ENCODE measurements at places on chromosomes 1 and 21. TPM values are rescaled to one million over a fixed set of nuclear protein-coding genes. Genes with fewer than 3 reads are reported as not detected.

DNA sequence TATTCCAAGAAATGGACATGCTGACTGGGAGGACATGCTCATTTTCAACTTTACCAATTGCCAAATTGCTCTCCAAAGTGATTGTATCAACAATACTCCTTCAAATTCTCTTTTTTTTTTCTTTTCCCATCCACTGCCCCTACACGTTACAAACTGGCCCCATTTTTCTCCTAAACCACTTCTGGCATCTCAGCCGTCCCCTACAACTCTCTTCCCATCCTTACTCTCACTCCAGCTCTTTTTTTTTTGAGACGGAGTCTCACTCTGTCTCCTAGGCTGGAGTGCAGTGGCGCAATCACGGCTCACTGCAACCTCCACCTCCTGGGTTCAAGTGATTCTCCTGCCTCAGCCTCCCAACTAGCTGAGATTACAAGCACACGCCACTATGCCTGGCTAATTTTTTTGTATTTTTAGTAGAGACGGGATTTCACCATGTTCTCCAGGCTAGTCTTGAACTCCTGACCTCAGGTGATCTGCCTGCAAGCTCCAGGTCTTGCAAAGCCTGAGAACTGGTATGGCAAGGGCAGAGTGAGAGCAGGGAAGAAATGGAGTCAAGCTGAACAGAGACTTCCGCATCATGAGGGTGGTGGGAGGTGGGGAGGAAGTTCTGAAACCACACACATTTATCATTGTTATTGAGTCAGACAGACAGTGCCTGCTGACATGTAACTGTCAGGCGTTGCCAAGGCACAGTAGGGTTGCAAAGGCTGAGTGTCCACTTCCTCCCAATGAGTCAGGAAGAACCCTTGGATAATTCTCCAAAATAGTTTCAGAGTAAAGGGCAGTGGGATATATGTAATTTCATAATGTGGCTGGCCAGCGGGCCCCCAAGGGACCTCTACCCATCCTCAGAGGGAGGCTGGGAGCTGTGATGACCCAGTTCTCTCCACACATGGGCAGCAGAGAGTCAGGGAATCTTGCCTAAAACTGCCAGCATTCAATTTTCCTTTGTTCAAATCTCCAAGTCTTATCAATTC lies 17.4 kb downstream of the CELA3A start:
- no peaks in the 10 kb centered on the region for H3K36me3 ChIP-seq
- H3K27me3 ChIP-seq, result no peaks in the 10 kb centered on the region
- no peaks in the 10 kb centered on the region for H3K4me1 ChIP-seq
- DNase-seq, result peak; percentile 66
- no peak overlapping the region for H3K27ac ChIP-seq

DNA sequence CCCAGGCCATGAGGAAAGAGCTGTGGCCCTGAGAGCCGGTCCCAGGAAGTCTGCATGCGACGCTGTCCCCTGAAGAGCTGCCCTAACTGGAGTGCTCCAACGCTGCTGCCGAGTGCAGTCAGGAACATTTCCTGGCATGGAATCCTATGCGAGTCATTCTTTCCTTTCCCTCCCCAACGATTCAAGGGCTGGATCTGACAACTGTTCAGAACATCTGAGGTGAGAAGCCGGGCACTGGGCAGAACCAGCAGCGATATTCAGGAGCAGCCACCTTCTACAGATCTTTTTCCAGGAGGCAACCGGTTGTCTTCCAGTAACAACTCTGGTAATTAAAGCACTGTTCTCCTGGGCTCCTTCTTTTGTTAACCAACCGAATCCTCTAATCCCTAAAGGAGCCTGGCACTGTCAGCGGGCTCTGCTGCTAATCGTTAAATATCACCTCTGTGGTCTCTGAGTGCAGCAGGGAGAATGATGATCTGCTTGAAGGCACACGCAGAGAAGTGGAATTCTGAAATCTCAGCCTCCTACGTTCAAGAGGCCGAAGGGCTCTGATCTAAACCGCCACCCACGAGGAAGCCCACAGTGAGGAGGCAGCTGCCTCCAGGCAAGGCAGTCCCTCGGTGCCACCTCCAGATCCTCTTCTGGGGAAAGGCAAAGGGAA lies 55.8 kb downstream of the SLC45A1 start:
- H3K36me3 ChIP-seq, result peaks cover 8% of the 10 kb centered on the region
- H3K4me1 ChIP-seq, result no peaks in the 10 kb centered on the region
- peak overlapping the region; percentile 90 for H3K27ac ChIP-seq
- DNase-seq, result peak; percentile 90

DNA sequence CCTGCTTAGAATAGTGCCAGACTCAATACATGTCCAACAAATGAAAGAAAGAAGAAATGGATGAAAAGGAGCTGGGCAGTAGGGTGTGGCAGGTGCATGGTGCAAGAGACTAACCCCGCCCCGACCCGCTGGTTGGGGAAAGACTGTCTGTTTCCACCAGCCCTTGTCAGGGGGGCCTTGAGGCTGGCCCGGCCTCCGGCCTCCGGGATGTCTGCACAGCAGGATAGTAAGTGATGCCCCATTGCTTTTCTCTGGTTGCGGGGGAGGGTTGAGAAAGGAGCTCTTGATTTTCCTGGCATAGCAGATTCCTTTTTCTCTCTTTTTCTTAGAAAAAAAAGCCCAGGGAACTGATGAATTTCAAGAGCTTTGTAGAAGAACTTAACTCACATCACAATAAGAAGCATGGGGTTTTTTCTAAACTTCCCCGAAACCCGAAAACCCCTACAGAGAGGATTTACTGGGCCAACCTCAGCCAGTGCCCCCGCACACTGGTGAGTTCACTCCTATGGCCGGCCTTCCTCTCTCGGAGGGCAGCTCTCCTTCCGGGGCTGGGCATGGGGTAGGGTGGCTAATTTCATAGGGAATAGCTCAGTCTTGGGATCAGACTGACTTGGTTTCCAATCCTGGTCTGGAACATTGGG lies 12.5 kb upstream of the TTC22 start:
- H3K4me1 ChIP-seq, result no peaks in the 10 kb centered on the region
- H3K27ac ChIP-seq, result no peak overlapping the region
- no peaks in the 10 kb centered on the region for H3K27me3 ChIP-seq
- no peak for DNase-seq
- H3K4me3 ChIP-seq, result no peak overlapping the region

The KLHDC7A gene
- total RNA-seq, result not detected

- H3K36me3 ChIP-seq, result no peaks in the 10 kb centered on the region
- no peaks in the 10 kb centered on the region for H3K4me1 ChIP-seq
- H3K27ac ChIP-seq, result no peak overlapping the region
These were observed 82.9 kb downstream of the CENPF start for GRCh38 chr1:214685906-214686305.

The SPATA21 gene
- total RNA-seq, result not detected

- H3K27ac ChIP-seq, result no peak overlapping the region
- peaks cover 14% of the 10 kb centered on the region for H3K36me3 ChIP-seq
- no peak for DNase-seq
- no peaks in the 10 kb centered on the region for H3K4me1 ChIP-seq
- no peak overlapping the region for H3K4me3 ChIP-seq
These were observed 1.4 kb downstream of the ORC1 start for GRCh38 chr1:52402860-52403240.

The DNAI4 gene
- 6.9 TPM for total RNA-seq
